Activated CD4-positive, CD25-positive, alpha-beta regulatory T cell (primary cell): ENCODE measurements at places on chromosomes 12 and 14.

DNA sequence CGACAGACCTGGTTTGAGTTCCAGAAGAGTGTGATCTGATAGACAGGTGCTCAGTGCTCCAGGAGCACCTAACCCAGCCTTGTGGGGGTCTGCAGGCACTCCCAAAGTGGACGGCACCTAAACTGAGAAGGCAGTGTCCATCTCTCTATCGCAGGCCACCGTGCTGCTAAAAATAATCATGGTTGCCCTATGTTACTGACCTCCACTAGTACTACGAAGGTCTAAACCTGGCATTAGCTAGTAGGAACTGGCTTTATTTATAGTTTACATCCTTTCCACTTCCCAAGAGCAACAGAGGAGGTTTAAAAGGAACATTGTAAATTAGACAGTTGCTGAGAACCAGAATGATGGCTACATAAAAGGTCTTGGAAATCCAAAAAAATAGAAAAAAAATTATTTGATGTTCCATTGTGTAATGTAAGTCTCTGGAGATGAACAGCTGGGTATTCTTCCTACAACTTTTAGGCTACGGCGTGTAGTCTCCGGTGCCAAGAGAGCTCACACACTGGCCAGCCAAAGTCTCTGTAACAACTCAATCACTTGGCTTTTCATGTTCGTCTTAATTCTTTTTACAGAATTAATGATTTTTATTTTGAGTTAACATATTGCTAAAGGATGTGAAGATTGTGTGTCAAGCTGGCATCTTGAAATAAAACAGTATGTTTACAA is 27.3 kb downstream of the PPFIBP1 start:
- no peak for DNase-seq

GRCh38 chr12:1846421-1847405 is 26.3 kb downstream of the LRTM2 start:
- DNase-seq = no peak

DNA sequence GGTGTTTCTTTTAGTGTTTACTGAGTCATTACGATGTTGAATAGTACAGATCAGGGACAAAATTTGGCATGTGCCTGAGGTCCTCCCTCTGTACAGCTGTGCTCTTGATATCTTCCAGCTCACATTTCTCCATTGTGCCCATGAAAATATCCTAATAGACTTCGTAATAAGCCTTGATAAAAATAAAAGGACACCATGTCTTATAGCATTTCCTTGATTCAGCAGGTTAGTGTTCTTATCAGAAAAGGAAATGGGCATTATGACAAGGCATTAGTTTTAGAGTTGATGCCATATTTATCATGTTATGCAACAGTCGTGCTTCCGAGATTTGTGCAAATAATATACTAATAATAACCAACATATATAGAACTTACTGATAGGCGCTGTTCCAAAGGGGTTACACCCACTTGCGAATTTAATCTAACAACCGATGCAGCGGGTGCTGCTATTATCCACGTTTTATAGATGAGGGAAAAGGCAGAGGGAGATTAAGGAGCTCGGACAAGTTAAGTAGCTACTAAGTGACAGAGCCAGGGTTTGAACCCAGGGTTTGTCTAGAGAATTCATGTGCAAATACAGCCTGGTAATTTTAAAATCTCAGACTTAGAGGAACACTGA is 15.1 kb upstream of the WNK1 start:
- DNase-seq = no peak

DNA sequence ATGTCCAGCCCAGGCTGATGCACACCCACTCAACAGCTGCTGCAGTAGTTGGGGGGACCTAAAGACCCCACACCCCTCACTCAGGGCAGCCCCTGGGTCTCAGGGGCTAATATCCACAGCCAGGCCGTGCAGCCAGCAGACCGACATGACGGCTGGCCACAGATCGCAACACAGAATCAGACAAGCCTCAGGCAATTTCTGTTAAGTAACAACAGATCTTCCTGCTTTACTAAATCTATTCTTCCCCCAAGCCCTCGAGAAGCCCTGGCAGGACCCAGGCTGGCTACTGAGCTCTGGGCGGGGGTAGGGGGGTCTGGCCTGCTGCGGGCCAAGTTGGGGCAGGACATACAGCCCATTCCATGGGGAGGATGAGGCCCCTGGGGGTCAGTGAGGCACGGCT is 28.0 kb upstream of the NUDT14 start:
- DNase-seq = no peak

DNA sequence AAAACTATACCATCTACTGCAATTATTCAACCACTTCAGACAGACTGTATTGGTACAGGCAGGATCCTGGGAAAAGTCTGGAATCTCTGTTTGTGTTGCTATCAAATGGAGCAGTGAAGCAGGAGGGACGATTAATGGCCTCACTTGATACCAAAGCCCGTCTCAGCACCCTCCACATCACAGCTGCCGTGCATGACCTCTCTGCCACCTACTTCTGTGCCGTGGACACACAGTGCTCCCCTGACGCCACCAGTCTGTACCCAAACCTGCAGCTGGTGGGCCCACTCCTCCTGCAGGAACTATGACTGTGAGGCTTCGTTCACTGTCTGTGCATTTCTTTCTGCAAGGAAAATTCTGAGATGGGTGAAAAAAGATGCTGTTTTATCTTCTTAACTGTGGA is 284.7 kb downstream of the DAD1 start:
- no peak for DNase-seq

- no peak for DNase-seq
These were observed 296.5 kb upstream of the TMEM132C start for GRCh38 chr12:127970491-127970890.

DNA sequence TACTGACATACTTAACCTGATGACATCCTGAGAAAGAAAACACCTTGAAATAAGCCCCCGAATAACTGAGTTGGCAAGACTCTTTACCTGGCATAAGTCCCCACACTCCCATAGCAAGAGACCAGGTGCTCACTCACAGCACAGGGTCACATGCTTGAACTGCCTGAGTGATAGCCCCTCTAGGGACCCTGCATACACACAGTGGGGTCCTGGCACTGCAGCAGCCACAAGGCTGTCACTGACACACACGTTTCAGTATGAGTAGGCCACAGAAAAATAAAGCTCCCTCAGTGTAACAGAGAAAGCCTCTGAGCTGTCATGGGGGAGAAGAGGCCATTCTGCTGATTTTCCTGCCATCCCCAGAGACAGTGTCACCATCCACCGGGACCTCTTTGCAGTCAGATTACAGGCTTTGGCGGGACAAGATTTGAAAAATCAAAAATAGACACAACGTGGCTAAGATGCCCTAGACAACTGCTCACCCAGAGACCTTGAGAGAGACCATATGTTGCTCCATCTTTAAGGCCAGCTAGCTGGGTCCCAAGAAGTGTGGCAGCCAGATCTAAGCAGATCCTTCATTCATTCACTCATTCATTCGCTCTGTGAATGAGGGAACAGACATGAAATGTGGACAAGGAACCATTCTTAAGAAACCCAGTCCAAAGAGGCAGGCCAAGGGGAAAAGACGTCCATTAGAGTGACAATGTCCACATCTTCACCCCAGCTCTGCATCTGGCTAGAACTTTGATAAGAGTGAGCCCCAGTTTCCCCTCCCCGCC is 1.6 kb downstream of the SCARB1 start:
- no peak for DNase-seq

DNA sequence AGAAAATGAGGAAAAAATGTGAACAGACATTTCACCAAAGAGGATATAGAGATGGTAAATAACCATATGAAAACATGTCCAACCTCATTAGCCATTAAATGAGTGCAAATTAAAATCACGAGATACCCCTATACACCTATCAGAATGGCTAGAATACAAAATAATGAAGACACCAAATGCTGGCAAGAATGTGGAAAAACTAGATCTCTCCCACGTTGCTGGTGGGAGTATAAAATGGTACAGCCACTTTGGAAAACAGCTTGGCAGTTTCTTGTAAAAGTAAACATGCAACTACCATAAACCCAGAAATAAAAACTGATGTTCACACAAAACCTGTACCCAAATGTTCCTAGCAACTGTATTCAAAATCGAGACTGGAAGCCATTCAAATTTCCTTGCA is 38.3 kb upstream of the TCL1B start:
- no peak for DNase-seq

- DNase-seq = no peak
These were observed 403.1 kb downstream of the VRK1 start for GRCh38 chr14:97200245-97200644.

GRCh38 chr12:9114946-9115345 is 773 bp downstream of the A2M start:
- no peak for DNase-seq

- no peak for DNase-seq
These were observed 4.1 kb upstream of the KRT84 start for GRCh38 chr12:52389313-52390207.

DNA sequence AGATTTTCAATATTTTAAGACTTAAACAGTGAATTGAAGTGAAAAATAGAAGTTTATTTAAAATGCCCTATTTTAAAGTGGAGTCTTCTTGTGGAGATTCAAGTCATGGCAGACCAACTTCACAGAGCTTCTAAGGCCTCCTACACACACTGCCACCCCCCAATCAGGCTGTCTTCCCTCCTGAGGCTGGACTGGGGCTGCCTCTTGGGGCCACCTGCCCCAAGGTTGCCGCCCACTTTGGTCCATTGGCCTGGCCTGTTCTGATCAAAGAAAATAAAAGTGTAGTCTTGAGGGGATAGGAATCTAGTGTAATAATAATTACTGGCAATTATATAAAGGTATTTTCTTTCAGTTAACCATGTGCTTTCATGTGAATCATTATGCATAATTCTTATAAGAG is 1.3 kb downstream of the GOLT1B start:
- no peak for DNase-seq

GRCh38 chr12:102281231-102281630 is 83.6 kb upstream of the PMCH start:
- DNase-seq = no peak

- DNase-seq = no peak
These were observed 22.1 kb downstream of the OR10P1 start for GRCh38 chr12:55658635-55659391.

DNA sequence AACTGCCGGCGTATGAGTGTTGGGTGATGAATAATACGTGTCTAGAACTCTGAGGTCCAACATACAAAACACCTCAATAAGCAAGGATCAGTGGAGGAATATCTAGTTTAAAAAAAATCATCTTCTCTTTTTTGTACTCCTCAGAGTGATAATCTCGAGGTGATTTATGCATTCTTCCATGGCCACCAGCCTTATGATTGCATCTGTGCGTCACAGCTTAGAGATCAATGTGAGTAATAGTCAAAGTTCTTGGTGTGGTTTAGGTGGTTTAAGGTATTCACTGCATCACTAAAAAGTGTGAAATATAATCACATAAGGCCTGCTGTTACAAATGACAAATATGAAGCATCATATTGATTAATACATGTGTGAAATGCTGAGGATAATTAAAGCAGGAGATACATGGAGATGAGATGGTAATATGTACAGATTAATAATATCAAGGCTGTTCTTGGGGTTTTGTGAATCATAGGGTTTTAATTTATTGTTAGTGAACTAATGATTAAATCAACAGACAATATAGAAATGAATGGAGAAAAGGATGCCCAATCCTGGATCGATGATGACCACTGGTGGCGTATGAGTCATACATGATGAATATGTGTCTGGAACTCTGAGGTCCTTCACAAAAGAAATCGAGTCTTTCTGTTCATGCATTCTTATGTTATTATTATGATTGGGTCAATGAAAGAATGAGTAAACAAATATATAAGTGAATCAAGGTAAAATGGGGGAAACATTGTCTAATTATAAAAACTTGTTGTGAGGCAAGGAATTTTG is 68.8 kb upstream of the RTL1 start:
- DNase-seq = no peak

GRCh38 chr12:65670775-65671174 is 153.5 kb upstream of the HMGA2 start:
- no peak for DNase-seq

- no peak for DNase-seq
These were observed 53.9 kb upstream of the DCD start for GRCh38 chr12:54701940-54702592.

DNA sequence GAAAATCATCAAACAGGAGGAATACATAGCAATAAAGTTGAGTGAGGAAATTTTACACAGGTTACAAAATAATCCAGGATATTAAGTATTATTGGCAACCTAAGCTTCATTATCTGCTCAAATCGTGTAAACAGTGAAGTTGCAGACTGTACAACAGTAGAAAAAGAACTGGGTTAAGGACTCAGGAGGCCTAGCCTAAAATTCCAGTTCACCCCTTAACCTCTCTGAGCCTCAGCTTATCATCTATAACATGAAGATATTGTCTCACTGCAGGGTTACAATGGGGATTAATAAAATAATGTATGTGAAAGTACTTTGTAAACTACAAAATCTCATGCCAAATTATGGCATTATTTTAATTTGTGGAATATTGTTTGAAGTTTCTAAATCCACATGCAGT is 26.0 kb downstream of the DDHD1 start:
- DNase-seq = no peak

DNA sequence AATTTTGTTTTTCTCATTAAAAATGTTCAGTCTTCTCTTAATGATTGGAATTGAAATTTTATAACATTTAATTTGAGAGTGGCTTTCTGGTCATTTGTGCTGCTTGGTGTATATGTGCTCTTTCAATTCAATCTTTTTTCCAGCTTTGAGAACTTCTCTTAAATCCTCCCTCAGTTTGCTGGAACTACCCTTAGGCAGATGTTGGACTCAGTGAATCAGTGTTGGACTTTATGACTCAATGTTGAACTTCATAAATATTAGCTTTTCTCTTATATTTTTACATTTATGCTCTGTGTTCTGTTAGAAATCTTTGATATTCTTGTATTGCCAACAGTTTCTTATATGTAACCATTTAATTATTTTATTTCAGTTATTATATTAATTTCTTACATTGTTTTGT is 935.5 kb upstream of the FBXO33 start:
- no peak for DNase-seq

DNA sequence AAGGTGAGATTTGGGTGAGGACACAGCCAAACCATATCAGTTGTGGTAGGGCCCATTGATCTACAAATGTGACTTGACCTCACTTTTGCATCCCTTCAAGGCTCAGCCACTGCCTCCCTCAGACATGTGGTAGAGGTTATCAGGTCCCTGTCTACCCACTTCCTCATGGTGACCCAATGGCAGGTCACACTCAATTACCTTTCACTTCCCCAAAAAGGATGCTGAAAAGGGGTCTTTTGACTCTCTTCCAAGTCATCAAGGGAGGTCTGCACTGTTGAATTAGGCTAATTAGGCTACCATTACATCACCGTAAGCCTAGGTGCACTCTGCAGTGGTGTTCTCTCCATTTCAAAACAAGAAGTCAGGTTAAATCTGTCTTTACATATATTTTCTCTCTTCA is 22.6 kb upstream of the DRAM1 start:
- no peak for DNase-seq

- no peak for DNase-seq
These were observed 25.7 kb upstream of the TC2N start for GRCh38 chr14:91893007-91893406.
